Endothelial cell of coronary artery (primary cell): ENCODE measurements at places on chromosomes 3 and 15. TPM values are rescaled to one million over a fixed set of nuclear protein-coding genes. Genes with fewer than 3 reads are reported as not detected.

Gene MFGE8
- total RNA-seq = 34.1 and 55.8 TPM in 2 replicates

Gene ETFA
- total RNA-seq = 175 and 200 TPM in 2 replicates

Gene PRTG
- total RNA-seq = 1.3 and 1.4 TPM in 2 replicates

Gene GOLGA8S
- total RNA-seq = under 0.01 and 0.09 TPM in 2 replicates

Gene ATXN7
- 6.8 and 13.2 TPM in 2 replicates for total RNA-seq

Gene FANCD2OS
- total RNA-seq = not detected in 2 replicates

Gene AP2M1
- 476 and 505 TPM in 2 replicates for total RNA-seq

Gene DAZL
- not detected in 2 replicates for total RNA-seq

Gene ATG7
- total RNA-seq = 48.4 and 54.8 TPM in 2 replicates

Gene CHRNB4
- total RNA-seq = not detected in 2 replicates

Gene COL6A5
- not detected in 2 replicates for total RNA-seq

Gene GOLGA8N
- 0.63 and 3.2 TPM in 2 replicates for total RNA-seq

Gene PDIA5
- total RNA-seq = 29.1 and 43.2 TPM in 2 replicates

Gene ADGRG7
- total RNA-seq = not detected in 2 replicates

Gene AMIGO3
- total RNA-seq = not detected in 2 replicates

Gene GABRG3
- total RNA-seq = not detected in 2 replicates

Gene IL12A
- total RNA-seq = 0.47 and 0.54 TPM in 2 replicates

Gene ZBED2
- under 0.01 and 0.09 TPM in 2 replicates for total RNA-seq

Gene FAM81A
- under 0.01 and 0.27 TPM in 2 replicates for total RNA-seq

Gene GOLGA6L4
- 1.0 and 1.1 TPM in 2 replicates for total RNA-seq

Gene SLC6A1
- total RNA-seq = 0.19 TPM in 1 of 2 replicates, not detected in the other

Gene SLC22A13
- total RNA-seq = 0.09 and 0.38 TPM in 2 replicates

Gene SLC30A4
- total RNA-seq = 4.1 and 5.8 TPM in 2 replicates

Gene SKOR1
- total RNA-seq = under 0.01 and 0.09 TPM in 2 replicates

Gene ACKR4
- total RNA-seq = 0.18 and 0.47 TPM in 2 replicates

Gene FAM107A
- 4.5 and 5.4 TPM in 2 replicates for total RNA-seq

Gene IL17RB
- total RNA-seq = not detected in 2 replicates

Gene DUOX1
- total RNA-seq = not detected in 2 replicates

Gene ACP3
- not detected in 2 replicates for total RNA-seq

Gene CHL1
- total RNA-seq = not detected in 2 replicates

Gene SLC9C1
- total RNA-seq = 0.09 and 0.19 TPM in 2 replicates

Gene PTH1R
- total RNA-seq = 0.18 and 0.85 TPM in 2 replicates

Gene COPS2
- 67.7 and 83.6 TPM in 2 replicates for total RNA-seq

Gene CD96
- not detected in 2 replicates for total RNA-seq

Gene KCNMB3
- total RNA-seq = 0.54 and 1.2 TPM in 2 replicates

Gene GP5
- 0.09 TPM in 1 of 2 replicates, not detected in the other for total RNA-seq

Gene PXYLP1
- total RNA-seq = 0.90 and 3.9 TPM in 2 replicates

Gene NOX5
- total RNA-seq = under 0.01 TPM in 1 of 2 replicates, not detected in the other

Gene SLC22A14
- 0.09 TPM in 2 replicates for total RNA-seq

Gene HYAL1
- total RNA-seq = 0.99 and 1.8 TPM in 2 replicates

Gene IL20RB
- 0.54 and 1.3 TPM in 2 replicates for total RNA-seq

Gene PRRT3
- 0.72 and 0.94 TPM in 2 replicates for total RNA-seq

Gene HRH1
- total RNA-seq = 11.7 and 24.4 TPM in 2 replicates

Gene SAMMSON
- not detected in 2 replicates for total RNA-seq

Gene CYP1A2
- total RNA-seq = not detected in 2 replicates

Gene MYZAP
- 4.2 and 7.6 TPM in 2 replicates for total RNA-seq

Gene BFSP2
- not detected in 2 replicates for total RNA-seq

Gene GCNT3
- total RNA-seq = not detected in 2 replicates

Gene ARHGAP11A
- total RNA-seq = 9.2 and 18.5 TPM in 2 replicates

Gene TGM4
- 0.09 TPM in 2 replicates for total RNA-seq

Gene CAMKV
- total RNA-seq = 0.18 TPM in 1 of 2 replicates, not detected in the other

Gene CISH
- 0.19 and 0.27 TPM in 2 replicates for total RNA-seq

Gene SH2D7
- not detected in 2 replicates for total RNA-seq

Gene C3orf49
- not detected in 2 replicates for total RNA-seq
